ENCODE measurements at places on chromosomes 11 and 22.

GRCh38 chr22:39932918-39933649 lies 27.1 kb upstream of the TMA7B start:
- peak; percentile 52 for DNase-seq

- DNase-seq: no peak
Measured at GRCh38 chr22:32331236-32331917, 26.3 kb upstream of the RFPL3 start.

DNA sequence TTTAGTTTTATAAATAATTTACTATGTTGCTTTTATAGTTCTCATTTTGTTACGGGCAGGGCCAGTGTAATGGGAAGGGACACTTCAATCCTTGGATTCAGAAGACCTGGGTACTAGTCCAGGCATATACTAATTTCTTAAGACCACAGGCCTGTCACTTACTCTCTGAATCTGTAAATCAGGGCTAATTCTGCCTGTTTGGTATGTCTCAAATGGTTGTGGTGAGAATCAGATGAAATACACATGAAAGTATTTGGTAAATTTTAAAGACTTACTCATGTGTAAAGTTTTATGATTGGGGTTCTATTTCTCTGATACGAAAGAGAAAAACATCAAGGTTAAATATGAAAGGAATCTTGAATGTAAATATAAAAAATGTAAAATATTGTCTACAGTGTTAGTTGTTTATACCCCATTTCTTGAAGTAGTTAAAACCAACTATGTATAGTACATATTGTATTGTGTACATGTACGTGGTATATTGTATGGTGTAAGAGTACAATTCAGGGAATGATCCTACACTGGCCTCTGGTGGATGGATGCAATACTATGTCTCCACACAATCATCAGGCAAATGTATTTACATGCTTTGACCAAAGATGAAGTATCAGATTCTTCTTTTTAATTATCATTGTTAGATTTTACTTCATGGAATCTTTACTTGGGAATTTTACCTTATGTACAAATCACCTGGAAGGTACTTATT lies 24.5 kb upstream of the RAG2 start:
- peak; percentile 21 for DNase-seq

DNA sequence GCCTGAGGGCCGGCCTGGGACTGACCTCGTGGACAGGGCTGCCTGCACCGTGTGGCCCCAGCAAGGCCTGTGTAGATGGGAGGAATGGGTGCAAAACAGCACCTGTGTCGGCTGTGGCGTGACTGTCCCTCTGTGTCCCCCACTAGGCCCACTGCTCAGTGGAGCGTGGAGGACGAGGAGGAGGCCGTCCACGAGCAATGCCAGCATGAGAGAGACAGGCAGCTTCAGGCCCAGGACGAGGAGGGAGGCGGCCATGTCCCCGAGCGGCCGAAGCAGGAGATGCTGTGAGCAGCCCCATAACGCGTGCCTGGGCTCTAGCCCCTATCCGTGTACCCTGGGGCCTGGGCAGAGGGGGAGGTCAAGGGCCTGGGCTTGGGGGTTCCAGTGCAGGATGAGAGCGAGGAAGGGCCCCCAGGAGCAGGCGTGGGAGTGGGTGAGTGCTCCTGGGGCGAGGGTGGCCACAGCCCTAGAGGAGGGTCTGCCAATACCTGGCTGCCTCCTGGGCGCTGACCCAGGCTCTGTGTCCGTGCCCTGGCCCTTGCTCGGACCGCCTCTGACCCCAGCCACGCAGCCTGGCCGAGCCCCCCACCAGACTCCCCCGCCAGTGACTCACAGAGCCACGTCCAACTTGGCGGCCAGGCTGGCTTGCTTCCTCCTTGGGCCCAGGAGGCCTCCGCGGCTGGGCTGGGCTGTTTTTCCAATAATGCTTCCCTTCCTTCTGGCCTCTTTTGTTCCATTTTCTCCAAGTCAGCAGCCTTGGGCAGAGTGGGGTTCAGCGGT lies 11.6 kb downstream of the PRR33 start:
- DNase-seq: no peak

GRCh38 chr22:37578002-37578401 lies 1.9 kb downstream of the LGALS2 start:
- DNase-seq: no peak

- no peak for DNase-seq
Measured at GRCh38 chr11:18761144-18761543, 30.5 kb downstream of the PTPN5 start.

- DNase-seq: no peak
Measured at GRCh38 chr22:40904101-40904500, 42.2 kb upstream of the DNAJB7 start.

DNA sequence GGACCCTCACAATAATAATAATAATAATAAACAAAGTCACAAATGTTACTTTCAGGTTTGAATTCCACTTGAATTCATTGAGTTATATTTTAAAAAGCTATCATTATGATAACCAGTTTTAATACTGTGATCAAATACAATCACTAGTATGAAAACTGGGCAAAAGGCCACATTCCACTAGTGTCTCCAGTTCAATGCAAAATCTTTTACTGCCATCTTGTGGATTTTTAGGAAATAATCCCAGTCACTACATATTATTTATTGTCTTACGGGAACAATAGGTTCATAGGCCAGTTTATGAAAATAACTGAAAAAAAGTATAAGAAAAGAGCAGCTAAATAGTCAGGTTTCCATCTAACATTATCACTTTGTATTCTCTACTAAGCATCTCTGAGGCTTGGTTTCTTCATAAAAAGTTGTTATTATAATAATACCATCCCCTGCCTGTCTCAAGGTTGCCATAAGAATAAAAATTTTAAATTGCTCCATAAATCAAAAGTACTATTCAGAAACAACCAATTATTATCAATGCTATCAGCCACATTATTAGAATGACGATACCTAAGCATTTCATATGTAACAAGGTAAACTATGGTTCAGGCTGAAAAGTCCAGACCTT lies 533.9 kb upstream of the CCDC90B start:
- peak; percentile 56 for DNase-seq

DNA sequence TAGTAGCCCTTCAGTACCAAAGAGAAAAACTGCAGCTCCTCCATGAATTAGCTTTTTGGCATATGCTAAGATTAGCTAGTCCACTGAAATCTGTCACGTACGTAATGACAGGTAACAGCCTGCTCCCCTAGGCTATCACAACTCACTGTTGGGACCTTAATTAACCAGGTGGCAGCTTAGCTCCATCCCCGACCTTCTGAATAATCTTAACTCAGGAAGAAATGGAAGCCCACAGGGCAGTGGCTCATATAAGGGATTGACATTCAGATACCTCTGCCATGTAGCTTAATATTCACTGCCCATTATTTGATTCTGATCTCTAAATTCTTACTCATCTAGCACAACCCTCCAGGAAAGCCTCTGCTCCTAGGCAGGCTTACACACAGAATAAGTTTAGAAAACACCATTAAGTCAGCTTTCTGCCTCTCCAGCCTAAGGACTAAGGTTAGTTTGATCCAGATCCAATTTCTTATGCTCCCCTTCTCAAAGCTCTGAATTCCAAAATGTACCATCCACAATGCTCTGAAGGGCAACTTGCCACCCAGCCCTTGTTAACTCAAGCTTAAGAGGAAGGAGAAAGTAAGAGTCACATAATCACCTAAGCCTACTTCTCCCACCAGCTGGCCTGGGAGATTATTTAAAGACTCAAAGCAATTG lies 5.0 kb downstream of the HSPA8 start:
- DNase-seq: no peak

DNA sequence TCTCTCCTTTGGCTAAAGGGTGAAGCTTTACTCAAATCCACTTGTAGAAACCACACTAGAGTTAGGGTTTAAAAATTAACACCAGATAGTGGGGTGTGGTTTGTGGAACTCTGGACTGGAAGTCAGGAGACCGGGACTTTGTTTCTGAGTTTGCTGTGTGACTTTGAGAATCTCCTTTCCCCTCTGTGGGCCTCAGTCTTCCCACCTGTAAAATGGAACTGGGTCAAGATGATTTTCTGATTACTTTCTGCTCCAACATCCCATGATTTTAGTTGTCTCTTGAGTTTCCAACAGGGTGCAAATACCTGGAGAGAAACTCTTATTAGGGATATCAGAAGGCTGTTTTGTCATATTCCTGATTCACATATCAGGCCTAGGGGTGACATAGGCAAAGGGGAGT lies 301.0 kb downstream of the MIAT start:
- DNase-seq: no peak

- DNase-seq: no peak
Measured at GRCh38 chr22:19880786-19881569, 26.3 kb upstream of the GNB1L start.

DNA sequence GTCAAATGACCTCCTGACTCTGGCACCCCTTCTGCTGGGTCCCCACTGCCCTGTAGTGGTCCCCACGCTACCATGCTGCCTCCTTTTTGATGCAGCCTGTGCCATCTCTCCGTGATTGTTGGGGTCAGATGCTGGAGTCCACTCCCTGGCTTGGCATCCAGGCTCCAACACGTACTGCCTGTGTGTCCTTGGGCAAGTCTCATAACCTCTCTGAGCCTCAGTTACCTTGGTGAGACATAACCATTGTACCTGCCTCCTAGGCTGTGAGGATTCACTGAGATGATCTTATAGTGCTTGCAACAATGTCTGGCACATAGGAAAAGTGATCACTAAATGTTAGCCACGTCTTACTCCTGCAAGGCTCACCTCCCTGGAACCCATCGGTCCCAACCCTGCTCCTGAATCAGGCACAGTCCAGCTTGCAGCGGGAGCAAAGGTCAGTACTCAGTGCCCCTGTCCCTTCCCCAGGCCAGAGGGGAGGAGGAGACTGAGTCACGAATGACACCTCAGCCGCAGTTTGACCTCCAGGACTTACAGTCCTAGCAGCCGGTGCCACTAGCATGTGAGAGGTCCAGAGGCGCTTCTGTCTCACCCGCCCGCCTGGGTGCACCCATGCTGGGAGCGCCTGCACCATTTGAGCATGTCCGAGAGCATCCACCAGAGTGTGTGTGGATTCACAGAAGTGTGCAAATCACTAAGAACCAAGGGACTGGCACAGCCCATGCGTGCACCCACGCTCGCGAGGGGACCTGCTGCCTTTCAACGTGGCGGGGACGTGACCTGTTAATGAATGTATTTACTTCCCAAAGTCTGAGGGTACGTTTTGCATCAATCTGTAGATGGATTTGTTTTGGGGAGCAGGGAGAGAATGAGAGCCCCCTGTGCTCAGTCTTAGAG lies 3.0 kb upstream of the APOA4 start:
- no peak for DNase-seq

DNA sequence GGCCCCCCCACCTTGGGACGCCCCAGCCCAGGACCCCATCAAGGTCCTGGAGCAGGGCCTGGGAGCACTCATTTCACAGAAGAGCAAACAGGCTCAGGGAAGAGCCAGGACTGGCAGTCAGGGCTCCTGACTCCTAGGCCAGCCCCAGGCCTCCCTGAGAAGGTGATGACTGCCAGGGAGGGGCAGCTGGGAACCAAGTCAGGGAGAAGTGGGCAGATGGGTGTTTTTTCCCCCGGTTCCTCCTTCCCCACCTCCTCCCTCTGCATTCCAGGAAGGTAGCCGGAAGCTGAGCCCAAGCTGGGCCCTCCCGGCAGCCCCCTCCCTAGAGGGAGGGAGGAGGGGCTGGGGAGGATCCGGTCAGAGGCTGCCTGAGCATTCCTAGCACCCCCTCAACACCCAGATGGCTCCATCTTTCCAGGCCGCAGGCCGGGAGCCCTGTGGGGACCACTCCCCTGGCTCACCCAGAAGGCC lies 19.6 kb downstream of the MYRF start:
- DNase-seq: no peak

- no peak for DNase-seq
Measured at GRCh38 chr11:12200279-12200990, 90.0 kb downstream of the MICAL2 start.

- no peak for DNase-seq
Measured at GRCh38 chr11:57905439-57905838, 118.2 kb upstream of the OR9Q1 start.
